NCI-H187 (cell line): ENCODE measurements at places on chromosomes 1 and 21.

DNA sequence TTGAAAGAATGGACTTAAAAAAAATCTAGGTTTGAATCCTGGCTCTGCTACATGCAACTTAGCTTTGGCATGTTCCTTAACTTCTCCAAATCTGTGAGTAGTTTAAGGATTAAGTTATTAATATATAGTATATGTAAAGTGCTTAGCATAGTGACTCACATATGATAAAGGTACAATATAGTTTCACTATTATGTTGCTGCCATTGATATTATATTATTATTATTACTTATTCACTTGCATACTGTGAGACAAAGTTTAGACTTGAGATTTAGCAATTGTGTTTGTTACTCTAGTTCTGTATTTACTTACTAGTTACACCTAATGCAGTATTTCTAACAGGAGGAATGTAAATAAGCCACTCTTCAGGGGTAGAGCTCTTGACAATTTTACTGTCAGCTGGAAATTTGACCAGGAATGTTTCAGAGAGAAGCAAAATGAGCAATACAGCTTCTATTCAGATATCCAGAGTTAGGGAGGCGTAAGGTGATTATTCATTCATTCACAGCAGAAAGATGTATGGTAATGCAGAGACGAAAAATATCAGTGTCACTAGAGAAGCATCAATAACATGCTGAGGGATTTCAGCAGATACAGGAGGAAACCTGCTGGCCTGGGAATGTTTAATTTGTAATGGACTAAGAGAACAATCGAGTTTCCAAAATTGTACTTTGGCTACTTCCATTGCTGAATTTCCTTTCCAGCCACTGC lies 25.5 kb downstream of the RGS7 start:
- DNase-seq: no peak

- DNase-seq: peak; percentile 29
Observed at GRCh38 chr1:108560874-108561459, 1.1 kb downstream of the EEIG2 start.

- no peak for DNase-seq
Observed at GRCh38 chr1:45654540-45655280, 30.9 kb upstream of the CCDC17 start.

- no peak for DNase-seq
Observed at GRCh38 chr1:236502972-236503639, 20.7 kb upstream of the LGALS8 start.

GRCh38 chr1:11412141-11412540 lies 66.8 kb upstream of the DISP3 start:
- DNase-seq: no peak
